ENCODE measurements at places on chromosomes 7 and 10.

DNA sequence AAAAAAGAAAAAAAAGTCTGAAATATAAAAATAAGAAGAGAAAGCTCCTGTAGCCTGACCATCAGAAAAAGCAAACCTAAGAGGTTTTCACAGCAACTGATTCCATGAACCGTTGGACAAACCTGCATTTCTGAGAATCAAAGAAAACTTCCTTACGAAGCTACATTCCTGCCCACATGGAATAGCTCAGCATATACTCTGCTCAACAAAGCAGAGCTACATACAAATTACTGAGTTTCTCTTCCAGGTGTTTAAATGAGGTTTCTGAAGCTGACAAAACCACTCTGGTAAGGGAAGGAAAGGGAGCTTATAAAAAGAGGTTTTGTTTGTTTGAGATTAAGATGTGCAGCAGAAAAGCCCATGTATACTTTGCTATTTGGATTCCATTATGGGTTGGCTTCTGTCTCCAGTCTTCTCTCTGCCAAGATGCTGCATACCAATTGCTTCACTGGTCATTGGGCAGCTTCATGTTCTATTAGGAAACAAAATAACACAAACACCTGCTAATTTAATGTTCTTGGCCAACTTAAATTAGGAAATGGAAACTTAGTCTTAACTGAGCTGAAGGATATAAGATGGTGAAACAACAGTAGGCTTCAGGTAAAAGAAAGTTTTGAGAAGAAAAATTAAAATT lies 314.1 kb downstream of the LRRTM3 start:
- DNase-seq: no peak

DNA sequence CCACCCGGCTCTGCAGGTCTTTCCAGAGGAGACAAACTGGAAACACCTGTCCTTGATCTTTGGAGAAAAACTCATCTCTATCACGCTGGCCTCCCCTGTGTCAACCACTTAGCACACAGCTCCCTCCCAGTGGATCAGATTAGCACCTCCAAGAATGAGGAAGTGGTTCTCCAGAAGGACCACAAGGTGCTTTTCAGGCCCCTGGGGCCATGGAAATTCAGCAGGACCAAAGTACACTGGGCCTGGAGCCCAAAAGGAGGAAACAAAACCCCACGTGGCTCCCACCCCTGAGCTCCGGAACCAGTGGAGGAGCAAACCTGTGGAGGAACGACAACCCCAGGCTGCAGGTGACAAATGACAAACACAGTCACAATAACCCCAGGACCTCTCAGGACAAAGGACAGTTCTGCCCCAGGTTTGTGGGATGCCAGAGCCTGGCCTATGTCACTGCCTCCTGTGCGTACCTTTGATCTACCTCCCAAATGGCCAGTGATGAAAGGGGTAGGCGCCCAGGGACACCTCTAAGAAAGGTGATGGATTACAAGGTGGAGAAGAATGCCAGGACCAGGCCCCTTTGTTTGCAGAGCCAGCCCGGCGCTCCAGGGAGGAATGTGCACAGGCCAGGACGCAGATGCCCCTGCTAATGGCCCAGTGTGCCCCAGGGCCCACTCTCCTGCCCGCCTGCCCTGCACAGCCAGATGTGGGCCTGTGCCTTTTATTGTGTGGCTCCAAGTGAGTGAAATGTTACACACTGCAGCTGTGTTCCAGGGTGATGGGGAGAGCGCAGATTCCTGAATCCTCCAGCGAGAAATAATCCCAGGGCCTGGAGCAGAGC lies 5.7 kb downstream of the TNS3 start:
- no peak for DNase-seq

DNA sequence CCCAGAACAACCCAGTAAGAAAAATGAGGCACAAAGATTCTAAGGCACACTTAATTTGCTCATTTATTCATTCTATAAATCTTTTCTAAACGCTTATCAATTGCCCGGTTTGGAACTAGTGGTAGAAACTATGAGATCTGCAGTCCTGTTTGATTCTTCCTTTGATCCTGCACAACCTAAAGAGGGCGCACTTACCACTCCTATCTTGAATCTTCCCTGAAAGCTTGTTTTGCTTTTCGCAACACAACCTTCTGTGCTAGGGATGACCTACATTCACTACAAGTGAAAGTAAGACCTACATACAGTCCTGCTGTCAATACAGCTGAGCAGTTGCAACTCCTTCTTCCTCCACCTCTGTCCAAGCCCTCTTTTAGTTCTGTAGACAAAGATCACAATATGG lies 12.6 kb upstream of the ARL4A start:
- peak; percentile 48 for DNase-seq

- no peak for DNase-seq
These were observed 14.8 kb upstream of the FLNC start for GRCh38 chr7:128815289-128815942.

DNA sequence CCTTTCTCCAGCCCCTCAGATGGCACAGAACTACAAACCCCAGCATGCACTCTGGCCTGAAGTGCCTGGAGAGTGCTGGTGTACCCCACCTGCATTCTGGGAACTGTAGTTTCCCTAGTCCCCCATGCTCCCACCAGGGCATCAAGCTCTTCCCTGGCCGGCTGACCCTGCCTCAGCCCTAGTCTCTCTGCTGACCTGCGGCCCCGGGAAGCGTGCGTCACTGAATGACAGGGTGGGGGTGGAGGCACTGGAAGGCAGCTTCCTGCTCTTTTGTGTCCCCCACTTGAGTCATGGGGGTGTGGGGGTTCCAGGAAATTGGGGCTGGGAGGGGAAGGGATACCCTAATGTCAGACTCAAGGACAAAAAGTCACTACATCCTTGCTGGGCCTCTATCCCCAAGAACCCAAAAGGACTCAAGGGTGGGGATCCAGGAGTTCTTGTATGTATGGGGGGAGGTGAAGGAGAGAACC lies 2.1 kb downstream of the NOS3 start:
- DNase-seq: peak; percentile 76

DNA sequence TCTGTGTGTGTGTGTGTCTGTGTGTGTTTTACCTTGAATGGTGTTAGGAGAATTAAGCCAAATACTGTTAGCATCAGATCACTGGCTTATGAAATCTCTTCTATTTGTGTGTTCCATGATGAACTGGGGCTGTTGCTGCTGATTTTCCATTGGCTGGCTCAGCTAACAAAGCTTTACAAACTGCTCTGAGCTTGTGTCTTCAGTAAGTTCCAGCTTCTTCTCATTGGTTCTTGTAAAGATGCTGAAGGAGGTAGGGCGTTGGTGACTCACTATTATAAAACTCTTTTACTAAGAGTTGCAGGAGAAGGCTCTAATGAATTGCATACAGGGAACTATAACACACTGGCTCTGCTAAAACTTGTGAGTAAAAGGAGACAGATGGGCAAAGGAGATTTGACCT lies 136.4 kb upstream of the PRKCQ start:
- DNase-seq: no peak

- DNase-seq: no peak
These were observed 6.1 kb downstream of the ZNF789 start for GRCh38 chr7:99478464-99479440.

- DNase-seq: peak; percentile 13
These were observed 486 bp upstream of the LHFPL3 start for GRCh38 chr7:104327938-104328295.

DNA sequence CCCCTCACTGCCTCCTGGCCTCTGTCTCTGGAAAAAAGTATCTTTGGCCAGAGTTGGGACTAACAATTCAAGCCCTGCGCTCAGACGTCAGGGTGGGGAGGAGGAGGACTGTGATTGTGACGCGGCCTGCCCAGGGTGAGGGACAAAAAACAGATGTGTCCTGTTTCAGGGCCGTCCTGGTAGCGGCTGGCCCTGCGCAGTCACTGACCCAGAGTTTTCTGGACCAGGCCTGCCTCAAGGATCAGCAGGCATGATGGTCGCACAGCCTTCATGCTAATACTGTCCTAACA lies 110.1 kb downstream of the CYTH3 start:
- no peak for DNase-seq

DNA sequence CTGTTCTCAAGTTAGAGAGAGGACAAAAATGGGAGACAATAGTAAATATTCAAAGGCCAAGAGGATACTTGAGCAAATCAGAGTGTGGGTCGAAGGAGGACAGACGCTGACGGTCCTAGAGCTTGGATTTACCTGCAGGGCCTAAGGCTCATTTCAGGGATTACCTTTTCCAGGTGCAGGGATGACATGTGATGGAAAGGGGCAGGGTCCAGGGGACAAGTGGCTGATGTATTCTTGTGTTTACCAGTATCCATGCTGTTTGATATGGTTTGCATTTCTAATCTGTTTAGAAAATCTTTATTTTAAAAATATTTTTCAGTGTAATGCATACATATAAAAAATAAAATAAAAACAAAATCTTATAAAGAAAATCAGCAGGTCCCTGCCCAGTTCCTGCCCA lies 5.3 kb downstream of the GALNTL5 start:
- no peak for DNase-seq

DNA sequence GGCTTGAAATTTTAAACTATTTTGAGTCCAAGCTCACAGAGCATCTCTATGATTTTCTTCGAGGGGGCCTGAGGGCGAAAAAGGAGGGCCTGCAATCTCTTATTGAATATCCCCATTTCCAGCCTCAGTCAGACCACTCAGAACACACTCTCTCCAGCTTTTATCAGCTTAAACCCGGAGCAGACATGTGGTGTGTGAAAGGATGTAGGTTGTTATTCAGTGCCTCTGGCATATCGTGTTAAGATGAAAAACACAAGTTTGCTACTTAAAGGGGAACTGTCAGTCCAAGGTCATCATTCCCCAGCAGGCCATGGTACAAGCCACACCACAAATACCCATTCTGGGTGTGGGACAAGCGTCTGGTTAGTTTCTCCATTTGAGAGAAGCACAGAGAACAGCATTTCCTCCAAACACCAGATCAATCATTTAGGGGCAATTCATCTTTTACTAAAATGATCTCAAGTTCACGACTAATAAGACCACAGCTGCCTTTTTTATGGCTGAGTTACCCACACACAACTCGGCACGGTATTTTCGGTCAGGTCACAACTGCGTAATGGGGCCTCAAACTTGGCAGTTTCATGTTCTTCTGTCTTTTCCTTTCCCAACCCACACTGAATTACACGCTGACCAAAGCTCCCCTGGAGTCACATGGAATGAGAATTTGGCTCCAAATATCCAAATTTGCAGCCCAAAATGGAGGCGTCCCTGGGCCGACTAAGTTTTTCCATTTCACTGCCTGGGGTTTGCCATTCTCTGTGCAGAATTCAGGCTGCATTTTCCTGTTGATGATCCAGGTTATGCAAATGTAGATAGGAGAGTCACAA lies 188.4 kb downstream of the SEM1 start:
- no peak for DNase-seq

DNA sequence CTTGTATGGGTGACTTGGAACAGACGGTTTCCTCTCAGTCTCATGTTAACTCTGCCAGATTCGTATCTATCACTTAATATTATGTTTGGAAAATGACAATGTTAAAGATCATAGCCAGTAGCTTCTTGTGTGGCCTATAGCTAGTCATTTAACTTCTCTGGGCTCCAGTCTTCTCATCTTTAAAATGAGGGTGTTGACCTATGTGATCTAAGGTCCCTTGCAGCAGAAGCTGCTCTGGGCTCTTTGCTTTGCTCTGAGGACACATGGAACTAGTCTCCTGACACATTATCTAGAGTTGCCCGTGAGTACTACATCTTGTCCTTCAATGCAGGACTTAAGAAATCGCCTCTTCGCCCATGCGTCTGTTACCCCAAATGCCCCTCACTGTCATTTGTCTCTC lies 93.1 kb downstream of the TMEM178B start:
- DNase-seq: no peak

DNA sequence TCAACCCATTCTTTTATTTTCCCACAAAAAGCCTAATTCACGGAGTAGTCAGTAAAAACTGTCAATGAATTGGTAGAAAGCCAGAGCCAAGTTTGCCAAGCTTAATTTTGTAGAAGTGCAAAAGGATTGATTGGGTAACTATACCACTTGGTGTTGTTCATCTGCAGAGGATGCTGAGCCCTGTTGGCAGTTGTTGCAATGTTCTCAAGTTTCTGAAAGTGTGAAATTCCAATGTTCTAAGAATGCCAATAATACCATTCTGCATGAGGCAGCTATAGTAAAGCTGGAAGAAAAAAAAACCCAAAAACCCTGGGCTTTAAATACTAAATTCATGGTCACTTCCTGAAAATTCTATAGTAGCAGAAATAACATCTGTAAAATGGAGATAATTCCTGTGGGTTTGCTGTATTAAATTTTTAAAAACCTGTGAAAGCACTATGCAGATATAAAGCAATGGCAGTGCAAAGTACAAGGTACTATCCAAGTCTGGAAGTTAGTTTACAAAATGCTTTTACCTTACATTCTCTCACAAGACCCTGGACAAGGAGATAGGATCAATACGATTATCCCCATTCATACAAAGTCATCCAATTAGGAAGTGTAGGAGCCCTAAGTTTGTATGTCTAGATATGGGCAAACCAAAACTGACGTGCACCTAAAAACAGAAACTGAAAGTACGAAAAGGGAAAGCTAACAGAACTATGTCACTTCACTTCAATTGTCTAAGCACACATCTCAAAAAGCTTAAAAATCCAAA lies 6.0 kb upstream of the PON1 start:
- DNase-seq: no peak

GRCh38 chr10:79398642-79399041 lies 46.8 kb downstream of the ZCCHC24 start:
- no peak for DNase-seq

- no peak for DNase-seq
These were observed 137.0 kb upstream of the PRR15 start for GRCh38 chr7:29426587-29426986.

GRCh38 chr7:30188811-30189210 lies 54.0 kb downstream of the MTURN start:
- DNase-seq: no peak

GRCh38 chr7:82450759-82451158 lies 7.2 kb upstream of the CACNA2D1 start:
- DNase-seq: no peak

DNA sequence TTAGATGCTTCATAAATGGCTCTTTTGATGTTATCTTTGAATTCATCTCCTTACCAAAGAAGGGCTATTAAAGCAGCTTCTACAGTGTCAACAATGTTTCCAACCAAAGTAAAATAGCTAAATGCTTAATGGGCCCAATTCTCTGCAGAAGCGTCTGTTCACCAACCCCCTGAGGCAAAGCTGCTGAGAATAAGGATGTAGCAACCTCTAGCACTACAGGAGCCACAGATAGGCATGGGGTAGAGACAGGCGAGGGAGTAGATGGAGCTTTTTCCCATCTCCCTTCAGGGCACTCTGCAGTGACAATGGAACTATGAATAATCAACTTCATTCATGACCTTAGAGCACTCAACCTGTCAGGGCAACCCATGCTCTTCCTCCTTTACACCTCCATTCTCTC lies 134.1 kb downstream of the FZD1 start:
- DNase-seq: no peak

GRCh38 chr7:135273581-135273980 lies 39.9 kb downstream of the STRA8 start:
- DNase-seq: no peak

Data from iPS-NIHi11 (cell line).